ENCODE measurements at places on chromosomes 13 and 19.
A peak's percentile ranks its signal among the peaks of the same experiment; 100 is the strongest.

- peak; percentile 65 for DNase-seq
Observed at GRCh38 chr13:34863360-34864135, 78.5 kb upstream of the NBEA start.

GRCh38 chr13:89066868-89067466 is 1395.8 kb downstream of the SLITRK5 start:
- DNase-seq = no peak

- DNase-seq = peak; percentile 62
Observed at GRCh38 chr19:15631817-15632216, 8.9 kb upstream of the CYP4F3 start.

DNA sequence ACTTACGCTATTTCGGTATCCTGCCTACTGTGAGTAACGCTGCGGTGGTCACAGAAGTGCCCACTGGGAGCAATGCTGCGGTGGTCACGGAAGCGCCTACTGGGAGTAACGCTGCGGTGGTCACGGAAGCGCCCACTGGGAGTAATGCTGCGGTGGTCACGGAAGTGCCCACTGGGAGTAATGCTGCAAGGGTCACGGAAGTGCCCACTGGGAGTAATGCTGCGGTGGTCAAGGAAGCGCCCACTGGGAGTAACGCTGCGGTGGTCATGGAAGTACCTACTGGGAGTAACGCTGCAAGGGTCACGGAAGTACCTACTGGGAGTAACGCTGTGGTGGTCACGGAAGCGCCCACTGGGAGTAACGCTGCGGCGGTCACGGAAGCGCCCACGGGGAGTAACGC is 52.1 kb upstream of the SOX1 start:
- no peak for DNase-seq

DNA sequence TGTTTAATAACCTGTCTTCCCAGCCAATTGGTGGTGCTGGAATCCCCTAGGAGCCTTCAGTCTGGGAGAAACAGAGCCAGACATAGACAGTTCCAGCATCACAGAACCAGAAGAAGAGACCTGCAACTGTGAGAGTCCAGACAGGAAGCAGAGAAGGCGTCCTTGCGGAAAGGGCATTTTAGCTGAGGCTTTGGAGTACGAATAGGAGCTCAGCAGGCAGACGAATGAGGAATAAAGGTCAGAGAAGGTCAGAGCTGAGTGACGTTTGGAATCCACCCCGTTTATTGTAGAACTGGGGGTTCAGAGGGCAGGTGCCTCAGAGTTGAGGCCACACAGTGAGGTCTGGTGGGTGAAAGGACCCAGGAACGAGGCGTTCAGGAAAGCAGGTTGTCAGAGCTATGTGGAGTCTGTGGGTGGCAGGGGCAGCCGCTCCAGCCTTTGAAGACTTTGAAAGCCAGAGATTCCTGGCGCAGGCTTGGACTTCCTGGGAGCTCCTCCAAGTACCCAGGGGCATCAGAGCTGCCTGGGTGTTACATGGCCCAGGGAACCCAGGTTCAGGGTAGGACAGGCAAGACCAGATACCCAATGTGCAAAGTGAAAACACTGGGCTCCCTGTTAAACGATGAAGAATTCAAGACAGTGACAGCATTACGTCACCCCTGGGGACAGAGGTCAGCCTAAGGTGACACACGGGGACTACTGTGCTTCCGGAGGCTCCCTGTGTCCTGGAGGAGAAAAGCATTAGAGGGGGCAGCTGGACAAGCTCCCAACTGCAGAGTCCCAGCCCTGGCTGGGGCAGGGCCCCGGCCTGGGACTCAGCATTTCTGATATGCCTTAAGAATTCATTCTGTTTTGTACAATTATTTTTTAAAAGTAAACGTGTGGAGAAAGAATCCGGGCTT is 5.5 kb downstream of the ARRDC2 start:
- DNase-seq = no peak

DNA sequence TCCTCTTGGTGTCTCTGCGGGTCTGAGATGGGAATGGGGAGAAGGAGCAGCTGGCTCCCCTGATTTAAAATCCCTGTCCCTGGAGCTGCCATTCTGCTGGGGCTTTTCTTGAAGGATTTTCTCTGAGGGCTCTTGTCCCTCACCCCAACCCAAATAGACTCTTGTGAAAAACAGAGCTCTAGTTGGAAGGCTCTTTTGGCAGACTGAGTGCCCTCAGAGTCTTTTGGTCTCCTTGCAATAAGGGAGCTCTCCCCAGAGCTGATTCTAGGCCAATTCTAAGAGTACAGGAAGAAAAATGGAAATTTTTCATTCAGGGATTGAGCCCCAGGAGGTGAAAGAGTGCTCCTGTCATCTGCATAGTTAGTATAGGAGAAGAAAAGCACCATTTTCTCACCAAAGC is 238.3 kb downstream of the COG6 start:
- no peak for DNase-seq

- DNase-seq = no peak
Observed at GRCh38 chr19:44313231-44313630, 8.4 kb upstream of the ZNF235 start.

- no peak for DNase-seq
Observed at GRCh38 chr13:51887468-51887867, 25.7 kb downstream of the CCDC70 start.

DNA sequence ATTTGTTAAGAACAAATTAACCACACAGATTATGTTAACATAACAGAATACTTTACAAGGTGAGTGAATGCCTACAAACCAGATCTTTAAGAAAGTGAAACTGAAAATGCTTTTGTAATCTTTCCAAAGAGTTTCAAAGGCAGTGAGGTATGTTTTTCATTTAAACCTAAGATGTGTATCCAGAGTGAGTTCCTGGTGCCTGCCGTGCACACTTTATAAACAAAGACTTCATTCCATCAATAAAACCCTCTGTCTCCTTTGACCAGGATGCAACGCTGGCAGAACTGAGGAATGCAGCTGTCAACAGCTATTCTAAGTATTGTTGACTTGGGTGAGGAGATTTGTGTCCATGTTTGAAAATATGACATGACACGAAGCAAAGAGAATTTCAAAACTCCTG is 344.6 kb downstream of the DNAJC15 start:
- no peak for DNase-seq

DNA sequence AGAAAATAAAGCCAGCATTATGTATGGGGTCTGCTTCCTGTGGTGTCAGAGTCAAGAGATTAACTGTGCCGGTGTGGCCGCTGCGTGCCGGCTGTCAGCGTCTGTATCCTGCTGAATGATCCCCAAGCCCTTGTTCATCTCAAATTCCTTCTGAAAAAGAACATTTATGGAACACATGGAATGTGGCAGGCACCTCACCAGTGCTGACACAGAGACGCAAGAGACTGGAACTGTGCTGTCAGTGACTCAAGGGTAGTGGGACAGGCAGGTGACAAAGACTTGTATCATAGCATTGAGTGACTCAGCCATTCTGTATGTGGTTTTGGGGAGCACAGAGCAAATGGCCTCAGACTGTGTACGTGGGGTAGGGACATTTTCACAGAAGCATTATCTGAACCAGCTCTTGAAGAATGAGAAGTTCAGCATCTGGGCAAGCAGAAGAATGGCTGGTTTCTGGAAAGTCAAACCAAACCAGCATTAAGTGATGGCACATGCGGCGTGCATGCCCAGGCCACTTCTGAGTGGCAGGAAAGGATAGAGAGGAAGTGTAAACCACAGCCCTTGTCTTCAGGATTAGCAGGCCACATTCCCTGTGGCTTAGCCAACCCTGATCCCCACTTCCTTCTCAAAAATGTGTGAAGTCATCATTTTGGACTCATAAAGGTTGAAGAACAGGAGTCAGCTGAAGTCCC is 54.0 kb upstream of the IRS2 start:
- DNase-seq = peak; percentile 71

DNA sequence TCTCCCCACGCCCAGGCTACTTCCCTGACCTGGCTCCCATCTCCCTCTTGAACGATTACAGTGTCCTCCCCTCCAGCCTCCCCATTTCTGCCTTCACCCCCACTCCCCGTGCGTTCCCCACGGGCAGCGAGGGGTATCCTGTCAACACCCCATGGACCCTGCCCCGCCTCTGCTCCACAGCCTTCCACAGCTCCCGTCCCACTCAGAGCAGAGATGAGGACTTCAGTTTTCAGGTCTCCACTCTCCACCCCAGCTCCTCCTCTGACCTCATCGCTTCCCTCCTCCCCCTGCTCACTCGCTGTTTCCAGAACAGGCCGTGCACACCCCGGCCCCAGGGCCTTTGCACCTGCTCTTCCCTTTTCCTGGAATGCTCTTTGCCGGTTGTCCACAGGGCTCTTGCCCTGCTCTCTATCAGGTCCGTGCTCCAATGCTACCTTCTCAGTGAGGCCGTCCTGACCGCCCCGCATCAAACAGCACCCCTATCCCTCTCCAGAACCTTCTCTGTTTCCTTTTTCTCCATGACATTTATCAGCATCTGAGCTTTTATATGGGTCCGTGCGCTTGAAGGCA is 15.0 kb downstream of the LRRC4B start:
- DNase-seq = peak; percentile 50

DNA sequence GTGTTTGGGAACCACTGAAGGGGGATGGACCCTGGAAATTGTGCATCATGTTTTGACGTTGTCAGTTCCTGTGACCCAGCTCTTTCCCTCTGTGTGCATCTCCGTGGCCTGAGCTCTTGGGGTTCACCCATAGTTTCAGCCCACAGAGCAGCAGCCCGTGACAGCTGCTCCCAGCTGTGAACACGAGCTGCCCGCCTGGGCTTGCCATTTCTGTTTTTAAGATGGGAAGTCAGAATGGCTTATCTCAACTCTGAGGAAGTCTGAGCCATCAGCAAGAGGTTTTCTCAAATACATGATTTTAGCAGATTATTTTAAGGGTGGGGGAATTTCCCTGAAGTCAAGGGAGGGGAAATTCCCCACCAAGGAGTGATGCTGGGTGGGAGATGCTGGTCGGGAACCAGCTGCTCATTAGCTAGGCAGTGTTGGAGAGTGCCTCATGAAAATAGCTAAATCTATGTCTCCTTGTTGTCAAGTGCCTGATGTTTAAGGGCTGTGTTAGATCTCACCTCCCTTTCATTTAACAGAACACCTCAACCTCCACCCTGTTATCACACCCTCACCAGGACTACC is 34.8 kb upstream of the C1QTNF9 start:
- no peak for DNase-seq

- DNase-seq = no peak
Observed at GRCh38 chr19:30328096-30328495, 44.1 kb upstream of the ZNF536 start.

DNA sequence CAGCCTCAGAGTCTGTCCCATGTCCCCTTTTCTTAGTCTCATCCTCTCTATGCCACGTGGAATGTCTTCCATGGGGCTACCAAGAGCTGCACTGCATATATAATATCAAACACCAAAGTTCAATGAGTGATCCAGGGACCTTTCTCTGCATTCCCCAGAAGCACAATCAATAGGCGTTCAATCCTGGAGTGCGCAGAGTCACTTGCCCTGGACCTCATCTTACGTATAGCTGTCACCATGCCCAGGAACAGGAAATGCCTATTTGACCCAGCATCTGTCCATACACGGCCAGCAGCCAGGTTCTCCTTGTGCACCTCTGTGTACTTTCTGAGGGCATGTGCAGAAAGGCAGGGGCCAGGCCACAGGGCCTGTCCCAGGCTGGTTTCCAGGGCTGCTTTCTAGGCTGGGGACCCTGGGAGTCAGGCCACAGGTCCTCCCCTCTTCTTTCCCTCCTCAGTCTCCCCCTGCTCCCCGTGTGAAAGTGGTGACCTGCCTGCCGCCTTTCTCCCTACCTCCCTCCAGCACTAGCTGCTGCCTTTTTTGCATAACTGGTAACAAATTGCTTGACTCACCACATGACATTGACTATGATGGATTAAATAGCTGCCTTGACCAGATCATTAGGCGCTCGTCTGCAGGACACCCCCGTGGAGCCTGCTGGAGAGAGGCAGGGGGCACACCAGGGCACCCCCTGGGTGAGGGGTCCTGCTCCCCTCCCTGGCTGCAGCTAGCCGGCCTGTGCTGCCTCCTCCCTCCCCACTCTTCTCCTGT is 222.0 kb downstream of the ZNF536 start:
- no peak for DNase-seq

DNA sequence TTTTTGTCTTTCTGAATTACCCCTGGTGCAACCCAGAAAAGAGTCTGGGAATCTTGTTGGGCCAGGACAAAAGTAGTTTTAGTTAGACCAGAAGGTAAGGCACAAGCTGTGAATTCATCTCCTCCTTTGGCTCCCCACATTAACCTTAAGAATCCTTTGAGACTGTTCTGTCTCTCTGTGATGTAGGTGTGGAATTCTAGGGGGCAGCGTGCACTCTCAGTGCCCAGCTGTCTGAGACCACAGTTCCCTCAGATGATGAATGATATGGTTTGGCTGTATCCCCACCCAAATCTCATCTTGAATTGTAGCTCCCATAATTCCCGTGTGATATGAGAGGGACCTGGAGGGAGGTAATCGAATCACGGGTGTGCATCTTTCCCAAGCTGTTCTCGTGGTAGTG is 43.9 kb downstream of the ZNF506 start:
- DNase-seq = no peak

GRCh38 chr13:52949742-52950141 is 78.9 kb upstream of the OLFM4 start:
- DNase-seq = no peak

DNA sequence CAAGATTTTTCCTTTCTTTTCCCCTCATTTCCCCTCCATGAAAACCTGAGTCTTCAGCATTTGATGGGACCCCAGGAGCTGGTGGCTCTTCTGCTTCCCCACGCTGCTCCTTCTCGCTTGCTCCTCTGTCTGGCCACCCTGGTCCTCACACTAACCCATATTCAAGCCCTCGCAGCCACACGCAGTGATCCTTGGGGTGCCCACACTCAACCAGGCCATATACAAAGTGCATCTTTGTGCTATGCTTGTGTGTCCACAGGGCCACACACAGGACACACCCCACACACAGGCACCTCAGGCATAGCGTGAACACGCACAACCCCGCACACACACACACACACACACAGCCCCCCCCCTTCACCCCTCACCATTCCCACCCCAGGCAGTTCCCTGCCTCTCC is 132.1 kb downstream of the URI1 start:
- DNase-seq = no peak

DNA sequence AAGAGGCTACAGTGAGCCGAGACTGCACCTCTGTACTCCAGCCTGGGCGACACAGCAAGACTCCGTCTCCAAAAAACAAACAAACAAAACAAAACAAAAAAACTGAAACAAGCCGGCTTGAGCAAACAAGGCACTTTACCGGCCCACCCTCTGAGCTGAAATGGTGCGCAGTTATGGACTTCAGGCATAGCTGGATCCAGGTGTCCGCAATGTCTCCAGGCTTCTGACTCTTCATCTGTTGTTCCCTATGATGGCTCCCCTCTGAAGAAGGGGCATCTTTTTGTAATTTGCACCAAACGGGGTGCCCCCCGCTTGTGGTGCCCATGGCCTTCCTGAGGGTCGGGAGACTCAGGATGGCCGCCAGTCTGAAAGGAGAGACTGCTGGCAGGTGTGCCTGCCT is 6.2 kb downstream of the C2CD4C start:
- DNase-seq = no peak

DNA sequence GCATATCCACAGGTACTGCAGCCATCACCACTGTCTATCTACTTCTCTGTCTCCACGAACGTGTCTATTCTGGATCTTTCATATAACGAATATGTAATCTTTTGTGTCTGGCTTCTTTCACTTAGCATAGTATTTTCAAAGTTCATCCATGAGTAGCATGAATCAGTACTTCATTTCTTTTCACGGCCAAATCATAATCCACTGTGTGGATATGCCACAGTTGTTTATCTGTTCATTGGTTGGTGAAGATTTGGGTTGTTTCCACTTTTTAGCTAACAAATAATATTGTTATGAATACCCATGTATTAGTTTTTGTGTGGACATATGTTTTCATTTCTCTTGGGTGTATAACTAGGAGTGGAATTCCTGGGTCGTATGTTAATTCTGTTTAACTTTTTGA is 14.4 kb downstream of the RGCC start:
- no peak for DNase-seq

- DNase-seq = no peak
Observed at GRCh38 chr19:21460686-21461085, 44.7 kb upstream of the ZNF429 start.
